ENCODE measurements at places on chromosomes 11 and 22.

DNA sequence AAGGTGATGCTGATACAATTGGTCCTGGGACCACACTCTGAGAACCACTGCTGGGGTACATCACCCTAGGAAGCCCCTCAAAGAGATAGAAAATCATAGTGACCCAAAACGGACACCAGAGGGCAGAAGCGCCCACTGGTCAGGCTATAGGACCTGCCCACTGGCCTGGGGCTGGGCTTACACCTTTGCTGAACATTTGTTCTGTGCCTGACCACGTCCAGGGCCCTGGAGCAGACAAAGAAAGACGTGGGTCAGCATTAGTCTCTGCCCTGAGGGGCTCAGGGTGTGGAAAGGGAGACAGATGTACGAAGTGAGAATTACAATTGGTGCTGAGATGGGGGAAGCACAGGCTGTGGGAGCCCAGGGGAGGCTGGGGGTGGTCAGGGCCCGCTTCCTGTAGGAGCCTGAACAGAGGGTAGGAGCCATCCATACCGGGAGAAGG is 14.4 kb upstream of the SERPINH1 start:
- peak; percentile 79 for DNase-seq

- no peak for DNase-seq
Measured at GRCh38 chr11:72228229-72228843, 3.8 kb downstream of the INPPL1 start.

DNA sequence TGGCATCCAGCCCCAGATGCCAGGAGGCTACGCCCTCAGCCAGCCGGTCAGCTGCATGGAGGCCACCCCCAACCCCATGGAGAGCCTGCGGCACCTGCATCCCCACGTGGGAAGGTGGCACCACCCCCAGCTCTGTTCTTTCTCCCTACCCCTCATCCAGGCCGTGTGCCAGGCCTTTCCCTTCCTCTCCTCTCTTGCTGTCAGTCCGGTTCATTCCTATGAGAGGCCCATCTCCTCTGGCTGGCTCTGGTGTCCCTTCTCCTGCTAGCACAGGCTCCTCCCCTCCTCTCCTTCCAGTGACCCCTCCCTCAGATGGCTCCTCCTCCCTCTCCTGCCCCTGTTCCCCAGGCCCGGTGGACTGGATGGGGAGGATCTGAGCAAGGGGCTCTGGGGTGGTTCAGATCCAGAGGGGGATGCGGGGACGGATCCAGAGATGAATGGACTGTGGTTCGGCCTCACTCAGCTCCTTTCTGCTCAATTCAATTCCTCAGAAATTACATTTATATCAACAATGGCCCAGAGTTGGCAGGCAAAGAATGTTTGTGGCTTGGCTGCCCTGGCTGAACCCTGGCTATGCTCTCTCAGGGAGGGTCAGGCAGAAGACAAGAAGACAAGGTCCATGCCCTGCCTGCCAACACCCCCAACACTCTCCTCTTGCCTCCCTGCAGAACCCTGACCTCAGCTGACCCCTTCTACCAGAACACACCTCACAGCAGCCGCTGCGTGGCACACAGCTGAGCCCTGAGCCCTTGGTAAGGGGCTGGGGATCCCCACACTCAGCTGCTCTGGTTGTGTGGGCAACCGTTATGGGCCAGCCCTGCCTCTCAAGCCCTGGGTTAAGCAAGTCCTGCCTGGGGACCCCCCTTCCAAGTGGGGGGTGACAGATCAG is 18.5 kb upstream of the LRRC10B start:
- no peak for DNase-seq

- DNase-seq, result no peak
Measured at GRCh38 chr22:35703861-35704584, 13.6 kb upstream of the APOL5 start.

GRCh38 chr11:17406082-17406817 is 17.8 kb upstream of the KCNJ11 start:
- no peak for DNase-seq

All from activated CD4-positive, alpha-beta T cell treated with anti-CD3 and anti-CD28 coated beads, Interleukin-2, amount 10 ng/mL, durations not matched to agents 24 days and 14 days (primary cell).